NCI-H2081 (cell line): ENCODE measurements at places on chromosomes 3 and 15.
A peak's percentile ranks its signal among the peaks of the same experiment; 100 is the strongest.

DNA sequence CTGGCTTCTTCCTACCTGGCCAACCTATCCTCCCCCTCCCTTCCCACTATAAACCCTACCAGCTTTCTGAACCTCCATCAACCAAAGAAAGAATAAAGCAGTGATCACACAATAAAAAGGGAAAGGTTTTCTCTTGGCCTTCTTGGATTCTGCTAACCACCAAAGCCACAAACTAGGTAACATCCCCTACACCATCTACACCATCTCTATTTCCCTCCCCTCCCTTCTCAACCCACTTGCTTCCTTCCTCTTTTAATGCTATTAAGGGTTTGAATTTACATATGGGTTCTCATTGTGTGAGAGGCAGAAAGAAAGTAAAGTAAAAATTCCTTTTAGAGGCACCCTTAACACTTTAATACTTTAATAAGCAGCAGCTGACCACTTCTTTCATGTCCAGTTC is 25.8 kb upstream of the RSL24D1 start:
- no peak for DNase-seq

GRCh38 chr3:148962513-148962912 is 28.8 kb upstream of the GYG1 start:
- DNase-seq: no peak

GRCh38 chr3:192802957-192803899 is 75.9 kb upstream of the FGF12 start:
- DNase-seq: peak; percentile 67

DNA sequence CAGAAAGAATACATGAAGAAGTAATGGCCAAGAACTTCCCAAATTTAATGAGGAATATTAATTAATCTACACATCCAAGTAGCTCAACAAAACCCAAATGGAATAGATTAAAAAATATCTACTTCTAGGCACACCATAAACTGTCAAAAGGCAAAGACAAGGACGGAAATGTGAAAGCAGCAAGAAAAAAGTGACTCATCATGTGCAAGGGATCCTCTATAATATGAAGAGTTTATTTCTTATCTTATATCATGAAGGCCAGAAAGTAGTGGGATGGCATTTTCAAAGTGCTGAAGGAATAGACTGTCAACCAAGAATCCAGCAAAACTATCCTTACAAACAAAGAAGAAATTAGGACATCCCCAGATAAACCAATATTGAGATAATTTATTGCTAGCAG is 73.9 kb upstream of the PRICKLE2 start:
- DNase-seq: no peak

DNA sequence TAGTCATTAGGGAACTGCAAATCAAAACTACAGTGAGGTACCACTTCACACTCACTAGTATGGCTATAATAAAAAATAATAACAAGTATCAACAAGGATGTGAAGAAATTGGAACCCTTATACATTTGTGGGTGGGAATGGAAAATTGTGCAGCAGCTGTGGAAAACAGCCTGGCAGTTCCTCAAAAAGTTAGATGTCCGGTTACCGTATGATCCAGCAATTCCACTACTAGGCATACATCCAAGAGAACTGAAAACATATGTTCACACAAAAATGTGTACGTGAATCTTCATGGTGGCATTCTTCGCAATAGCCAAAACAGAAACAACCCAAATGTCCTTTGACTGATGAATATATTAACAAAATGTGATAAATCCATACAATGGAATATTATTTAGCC is 187.9 kb upstream of the LYSMD4 start:
- DNase-seq: no peak

GRCh38 chr3:100087198-100087597 is 27.1 kb downstream of the FILIP1L start:
- no peak for DNase-seq

DNA sequence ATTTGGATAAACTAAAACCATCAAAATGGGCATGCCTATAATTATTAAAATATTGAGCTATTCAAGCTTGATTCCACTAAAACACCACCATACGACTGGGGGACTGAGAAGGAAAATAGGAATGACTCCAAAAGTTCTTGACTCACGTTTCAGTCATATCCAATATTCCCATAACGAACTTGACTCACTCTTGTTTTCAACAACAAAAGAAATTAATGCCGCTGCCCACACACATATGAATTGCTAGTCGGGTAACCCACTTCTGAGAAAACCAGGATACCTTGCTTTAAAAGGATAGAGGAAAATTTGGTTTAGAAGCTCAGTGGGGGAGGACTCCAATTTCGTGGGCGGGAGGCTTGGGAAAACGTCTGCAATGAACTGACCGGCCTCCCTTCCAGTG is 5.2 kb downstream of the HTR3C start:
- no peak for DNase-seq

DNA sequence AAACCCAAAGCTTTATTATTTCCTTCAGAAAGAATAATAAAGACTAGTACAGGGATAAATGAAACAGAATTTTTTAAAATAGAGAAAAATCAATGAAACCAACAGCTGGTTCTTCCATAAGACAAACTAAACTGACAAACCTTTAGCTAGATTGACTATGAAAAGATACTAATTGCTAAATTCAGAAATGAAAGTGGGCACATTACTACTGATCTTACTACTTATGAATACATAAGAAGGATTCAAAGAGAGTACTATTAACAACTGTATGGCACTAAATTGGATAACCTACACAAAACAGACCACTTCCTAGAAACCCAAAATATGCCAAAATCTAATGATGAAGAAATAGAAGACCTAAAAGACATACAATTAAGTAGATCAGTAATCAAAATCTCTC is 278.2 kb downstream of the ISL2 start:
- DNase-seq: no peak

- no peak for DNase-seq
Observed at GRCh38 chr3:3356846-3357245, 177.4 kb upstream of the CRBN start.

DNA sequence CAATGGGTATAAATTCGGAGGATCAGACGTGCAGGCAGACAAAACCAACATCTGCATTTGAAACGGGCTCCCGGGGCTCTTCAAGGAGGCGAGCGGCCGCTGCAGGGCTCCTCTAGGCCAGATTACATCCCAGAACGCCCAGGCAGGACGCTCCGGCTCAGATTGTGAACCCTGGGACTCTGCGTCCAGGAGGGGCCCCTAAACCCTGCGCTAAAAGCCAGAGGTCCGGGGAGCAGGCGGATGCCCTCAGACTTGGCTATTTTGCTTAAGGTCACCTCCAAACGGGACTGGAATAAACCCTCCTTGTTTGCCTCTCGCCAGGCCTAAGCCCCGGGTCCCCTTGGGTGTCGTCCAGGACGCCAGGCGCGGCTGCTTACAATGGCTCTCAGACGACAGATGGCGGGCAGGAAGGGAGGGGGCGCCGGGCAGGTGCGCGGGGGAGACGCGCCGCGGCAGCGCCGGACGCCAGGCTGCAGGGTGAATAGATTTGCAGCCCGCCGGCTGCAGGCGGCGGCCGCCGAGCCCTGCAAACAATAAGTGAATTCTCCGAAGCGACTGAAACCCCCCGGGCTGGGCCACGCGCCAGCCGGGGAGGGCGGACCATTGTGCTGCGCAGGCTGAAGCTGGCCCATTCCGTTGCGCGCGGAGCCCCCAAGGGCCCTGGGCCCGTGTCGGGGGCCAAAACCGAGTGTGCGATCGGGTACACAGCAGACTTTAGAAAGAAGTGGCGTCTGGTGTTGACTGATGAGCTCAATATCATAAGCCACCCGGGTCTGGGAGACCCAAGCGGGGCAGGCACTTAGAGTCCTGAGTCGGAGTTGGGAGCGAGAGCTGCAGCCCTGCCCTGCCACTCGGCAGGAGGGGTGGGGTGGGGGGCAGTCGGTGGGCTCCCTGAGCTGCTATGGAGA is 32.3 kb upstream of the AMOTL2 start:
- DNase-seq: peak; percentile 84

DNA sequence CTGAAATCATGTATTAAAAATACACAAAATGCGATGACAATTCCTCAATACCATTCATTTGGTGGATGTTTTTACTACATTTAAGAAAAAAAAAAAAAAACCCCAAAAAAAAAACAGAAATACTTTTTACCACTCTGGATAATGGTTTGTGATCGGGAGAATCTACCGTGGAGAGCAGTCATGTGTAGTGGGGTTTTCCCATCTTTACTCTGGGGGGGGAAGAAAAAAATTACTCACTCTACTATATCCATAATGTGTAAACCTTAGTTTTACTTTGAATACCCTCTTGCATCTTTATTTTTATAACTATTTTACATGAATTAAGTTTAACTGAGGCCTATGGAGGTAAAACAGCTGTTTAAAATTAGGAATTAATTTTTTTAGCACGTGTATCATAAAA is 83.3 kb downstream of the ANKRD28 start:
- no peak for DNase-seq

DNA sequence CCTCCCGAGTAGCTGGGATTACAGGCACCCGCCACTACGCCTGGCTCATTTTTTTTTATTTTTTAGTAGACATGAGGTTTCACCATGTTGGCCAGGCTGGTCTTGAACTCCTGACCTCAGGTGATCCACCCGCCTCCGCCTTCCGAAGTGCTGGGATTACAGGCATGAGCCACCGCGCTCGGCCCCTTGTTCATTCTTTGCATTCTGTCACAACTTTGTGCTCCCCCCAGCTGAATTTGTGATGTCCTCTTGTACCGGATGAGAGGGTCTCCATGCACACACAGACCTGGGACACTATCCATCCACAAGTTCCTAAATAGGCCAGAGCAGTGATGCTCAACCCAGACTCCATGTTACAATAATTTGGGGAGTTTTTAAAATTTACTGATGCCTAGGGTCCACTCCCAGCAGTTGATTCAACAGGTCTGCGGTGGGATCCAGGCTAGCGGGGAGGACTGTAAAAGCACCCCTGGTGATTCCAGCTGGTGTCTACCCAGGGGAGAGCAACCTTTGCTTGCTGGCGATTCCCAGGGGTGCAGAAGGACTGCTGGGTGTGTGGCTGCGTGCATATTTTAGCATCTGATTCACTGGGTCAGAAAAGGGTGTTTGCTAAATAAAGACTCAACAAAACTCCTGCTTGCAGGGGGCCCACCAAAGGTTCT is 1.0 kb downstream of the RASSF1 start:
- DNase-seq: no peak

GRCh38 chr15:59169251-59169708 is 37.4 kb upstream of the LDHAL6B start:
- no peak for DNase-seq
